Iris pigment epithelial cell (primary cell): ENCODE measurements at places on chromosomes 12 and 14.

DNA sequence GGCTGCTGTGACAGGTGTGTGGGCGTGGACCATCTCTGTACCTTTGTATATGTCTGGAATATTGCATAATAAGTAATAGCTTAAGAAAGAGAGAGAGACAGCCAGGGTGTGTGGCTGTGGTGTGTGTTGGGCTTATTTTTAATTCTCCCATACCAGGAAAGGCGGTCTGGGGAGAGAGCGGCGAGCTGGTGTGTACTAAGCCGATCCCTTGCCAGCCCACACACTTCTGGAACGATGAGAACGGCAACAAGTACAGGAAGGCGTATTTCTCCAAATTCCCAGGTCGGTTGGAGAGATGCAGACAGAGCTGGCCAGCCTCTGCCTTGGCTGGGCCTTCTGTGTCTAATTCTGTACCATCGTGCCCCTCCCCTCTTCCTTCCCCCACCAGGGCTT lies 63.9 kb downstream of the AACS start:
- DNase-seq = no peak

DNA sequence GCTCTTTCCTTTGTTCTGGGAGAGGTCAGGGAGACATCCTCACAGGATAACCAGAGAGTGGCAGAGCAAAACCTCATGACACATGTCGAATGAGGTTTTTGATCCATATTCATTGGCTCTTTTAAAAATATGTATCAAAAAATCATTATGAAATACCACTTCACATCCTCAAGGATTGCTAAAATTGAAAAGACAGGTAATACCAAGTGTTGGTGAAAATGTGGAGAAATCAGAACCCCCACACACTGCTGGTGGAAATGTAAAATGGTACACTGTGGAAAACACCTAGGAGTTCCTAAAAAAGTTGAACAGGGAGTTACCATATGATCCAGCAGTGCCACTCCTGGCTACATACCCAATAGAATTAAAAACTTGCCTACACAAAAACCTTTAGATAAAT lies 107.8 kb upstream of the ARID2 start:
- no peak for DNase-seq

DNA sequence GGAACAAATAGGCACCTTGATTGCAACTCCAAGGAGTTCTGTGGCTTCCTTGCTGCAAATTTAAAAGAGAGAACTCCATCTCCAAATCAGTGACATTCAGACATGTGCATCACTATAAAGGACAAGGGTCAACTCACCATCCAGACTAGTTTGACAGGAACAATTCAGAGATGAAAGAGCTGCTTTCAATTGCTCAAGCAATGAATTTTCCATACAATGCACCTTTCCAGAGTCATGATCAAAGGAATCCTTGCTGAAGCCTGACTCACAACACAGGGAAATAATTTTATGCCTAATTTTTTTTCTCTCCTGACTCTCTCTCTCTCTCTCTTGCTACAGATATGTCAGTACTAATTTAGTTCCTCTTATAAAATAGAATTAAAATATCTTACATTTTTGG lies 380.5 kb upstream of the GARIN6 start:
- no peak for DNase-seq

DNA sequence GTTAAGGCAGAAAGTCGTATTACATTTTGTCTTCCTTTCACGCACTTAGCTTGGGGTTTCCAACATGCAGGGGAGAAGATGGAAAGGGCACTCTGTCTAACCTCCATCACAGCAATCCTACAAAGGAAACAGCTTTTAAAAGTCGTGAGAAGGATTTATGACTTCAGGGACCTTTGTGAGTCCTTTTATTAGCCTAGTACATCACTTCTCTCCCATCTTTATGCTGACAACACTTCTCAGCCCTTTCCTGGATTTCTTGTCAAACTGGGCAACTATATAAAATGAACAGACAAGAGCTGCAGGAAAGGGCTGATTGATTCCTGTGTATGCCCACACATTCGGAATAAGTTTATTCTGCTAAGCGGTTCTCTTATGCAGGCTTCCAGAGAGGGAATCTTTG lies 159.0 kb downstream of the DERA start:
- DNase-seq = no peak

DNA sequence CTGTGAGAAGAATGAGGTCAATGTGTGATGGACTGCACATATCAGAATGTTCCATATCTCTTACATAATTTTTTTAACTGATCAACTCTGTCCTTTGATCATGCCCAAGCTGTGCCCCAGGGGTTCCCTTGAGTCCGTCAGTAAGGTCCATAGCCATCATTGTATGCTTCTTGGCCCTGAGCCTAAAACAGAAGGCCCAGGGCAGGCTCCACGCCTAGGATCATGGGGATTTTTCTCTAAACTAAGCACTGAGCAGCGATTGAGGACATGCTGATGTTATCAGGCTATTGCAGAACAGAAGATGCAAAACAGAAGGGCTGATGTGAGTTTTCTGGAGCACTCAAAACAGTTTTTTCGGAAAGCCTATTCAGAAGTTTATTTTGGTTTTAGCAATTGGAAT lies 20.9 kb downstream of the RNASE9 start:
- no peak for DNase-seq

DNA sequence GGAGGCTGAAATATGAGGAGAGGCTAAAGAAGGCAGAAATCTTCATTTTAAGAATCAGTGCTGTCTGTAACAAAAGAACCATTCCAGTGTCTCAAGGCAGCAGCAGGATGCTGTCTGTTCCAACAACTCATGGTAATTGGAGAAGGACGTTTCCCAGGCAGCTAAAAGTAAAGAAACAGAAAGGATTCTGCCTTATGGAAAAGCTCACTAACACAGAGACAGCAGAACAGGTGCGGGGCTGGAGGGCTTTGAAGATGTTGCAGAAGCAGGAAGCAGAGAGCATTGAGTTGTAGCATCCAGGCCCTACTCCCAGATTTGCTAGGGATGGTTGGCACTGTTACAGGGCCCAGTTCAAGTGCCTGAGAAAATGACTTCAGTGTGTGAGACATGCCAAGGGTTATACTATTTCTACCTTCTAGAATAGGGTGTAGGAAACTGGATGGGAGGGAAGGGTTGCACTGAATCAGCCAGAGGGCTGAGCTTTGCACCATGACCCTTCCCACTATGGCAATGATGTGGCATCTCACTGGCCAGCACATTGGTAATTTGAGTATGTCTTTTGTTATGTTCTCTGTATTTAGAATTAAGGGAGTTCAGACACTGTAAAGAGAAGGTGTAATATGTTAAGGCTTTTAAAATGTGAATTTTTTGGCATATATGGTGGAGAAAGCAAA lies 160.0 kb upstream of the FBXO33 start:
- no peak for DNase-seq

GRCh38 chr12:75936515-75937440 lies 94.8 kb downstream of the PHLDA1 start:
- DNase-seq = no peak

GRCh38 chr14:86015941-86016340 lies 486.0 kb downstream of the FLRT2 start:
- DNase-seq = peak; percentile 41

- DNase-seq = peak; percentile 11
Measured at GRCh38 chr12:16285586-16285985, 8.1 kb upstream of the SLC15A5 start.

- peak; percentile 39 for DNase-seq
Measured at GRCh38 chr14:80055226-80055625, 156.1 kb downstream of the DIO2 start.

GRCh38 chr12:113524495-113524894 lies 52.8 kb upstream of the LHX5 start:
- no peak for DNase-seq

DNA sequence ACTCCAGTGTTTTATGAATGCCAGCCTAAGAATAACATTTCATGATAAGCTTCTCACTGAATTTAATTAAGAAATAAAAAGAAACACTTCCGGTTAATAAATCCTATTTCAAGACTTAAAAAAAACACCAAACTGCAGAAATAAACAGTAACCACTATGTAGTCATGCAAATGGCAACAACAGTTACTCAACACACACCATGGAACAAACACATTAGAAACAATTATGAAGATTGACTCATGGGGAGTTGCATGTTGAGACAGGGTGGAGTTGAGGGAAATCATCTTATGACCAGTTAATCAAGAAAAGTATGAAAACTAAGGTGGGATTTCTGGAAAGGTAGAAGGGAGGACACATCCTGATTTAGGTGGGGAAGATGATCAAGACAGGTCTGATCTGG lies 52.7 kb downstream of the PLBD1 start:
- peak; percentile 19 for DNase-seq

GRCh38 chr14:54766276-54767138 lies 136.1 kb downstream of the GCH1 start:
- no peak for DNase-seq

- DNase-seq = no peak
Measured at GRCh38 chr12:113840401-113841042, 125.6 kb downstream of the RBM19 start.

- DNase-seq = no peak
Measured at GRCh38 chr12:27754795-27755194, 25.2 kb upstream of the KLHL42 start.

DNA sequence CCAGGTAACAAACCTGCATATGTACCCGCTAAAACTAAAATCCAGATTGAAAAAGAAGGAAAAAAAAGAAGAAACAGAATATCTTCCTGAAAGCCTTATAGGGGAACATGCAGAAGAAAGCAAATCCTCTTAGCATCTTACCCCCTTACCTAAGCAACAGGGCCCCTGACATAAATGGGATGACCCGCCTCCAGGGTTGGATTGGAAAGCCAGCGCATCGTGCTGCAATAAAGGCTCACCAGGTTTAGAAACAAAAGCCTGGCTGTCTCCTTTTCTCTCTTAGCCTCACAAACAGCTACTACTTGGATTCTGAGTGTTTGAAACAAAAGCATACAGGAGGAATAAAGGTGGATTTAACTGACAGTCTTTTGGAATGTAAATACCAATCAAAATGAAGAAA lies 13.8 kb upstream of the ADCK1 start:
- no peak for DNase-seq

DNA sequence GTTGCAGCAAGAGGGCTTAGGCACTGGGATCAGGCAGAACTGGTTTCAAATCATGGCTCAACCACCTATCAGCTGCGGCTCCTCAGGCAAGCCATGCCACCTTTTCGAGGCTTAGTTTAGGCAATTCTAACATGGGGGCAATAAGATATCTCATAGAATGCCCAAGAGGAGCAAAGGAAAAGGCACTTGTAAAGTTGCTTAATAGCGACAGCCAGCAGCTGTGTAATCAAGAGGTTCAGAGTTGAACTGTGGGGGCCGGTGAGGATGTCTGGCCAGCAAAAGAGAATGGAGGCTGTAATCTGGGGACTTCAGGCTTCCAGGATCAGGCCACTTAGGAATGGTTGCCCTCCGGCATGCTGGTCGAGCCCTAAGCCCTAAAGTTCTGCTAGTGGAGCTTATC lies 3.0 kb upstream of the TCHP start:
- DNase-seq = no peak

GRCh38 chr14:95043314-95043713 lies 114.0 kb downstream of the DICER1 start:
- no peak for DNase-seq
